ENCODE measurements at places on chromosomes 13 and 19.

DNA sequence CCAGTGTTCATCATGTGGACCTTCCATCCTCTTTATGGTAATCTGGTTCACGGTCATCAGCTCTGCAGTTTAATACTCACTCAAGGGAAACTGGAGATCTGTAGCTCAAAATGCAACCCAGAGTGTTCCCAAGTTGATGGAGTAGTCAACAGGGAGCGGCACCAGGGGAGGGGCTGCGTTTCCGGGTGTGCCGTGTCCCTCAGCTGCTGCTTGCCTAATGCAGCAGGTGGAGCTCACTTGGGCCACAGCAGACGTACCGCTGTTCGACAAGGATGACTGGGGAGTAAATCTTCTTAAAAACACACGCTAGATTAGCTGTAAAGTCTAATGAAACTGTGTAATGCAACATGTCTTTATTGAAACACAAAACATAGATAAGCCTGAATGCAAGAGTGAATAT is 81.1 kb downstream of the TNFSF13B start:
- no peak for DNase-seq

DNA sequence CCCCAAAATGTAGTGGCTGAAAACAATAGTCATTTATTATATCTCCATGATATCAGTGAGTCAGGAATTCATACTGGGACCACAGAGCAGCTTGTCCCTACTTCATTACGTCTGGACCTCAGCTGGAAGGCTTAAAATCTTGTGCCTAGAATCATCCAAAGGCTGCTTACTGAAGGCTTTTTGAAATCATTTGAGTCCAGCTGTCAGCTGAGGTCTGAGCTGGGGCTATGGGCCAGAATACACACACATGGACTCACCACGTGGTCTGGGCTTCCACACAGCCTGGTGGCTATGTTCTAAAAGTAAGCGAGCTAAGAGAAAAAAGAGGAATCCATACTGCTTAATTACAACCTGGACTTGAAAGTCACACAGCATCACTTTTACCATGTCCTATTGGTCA is 209.2 kb downstream of the KCTD12 start:
- DNase-seq: no peak

DNA sequence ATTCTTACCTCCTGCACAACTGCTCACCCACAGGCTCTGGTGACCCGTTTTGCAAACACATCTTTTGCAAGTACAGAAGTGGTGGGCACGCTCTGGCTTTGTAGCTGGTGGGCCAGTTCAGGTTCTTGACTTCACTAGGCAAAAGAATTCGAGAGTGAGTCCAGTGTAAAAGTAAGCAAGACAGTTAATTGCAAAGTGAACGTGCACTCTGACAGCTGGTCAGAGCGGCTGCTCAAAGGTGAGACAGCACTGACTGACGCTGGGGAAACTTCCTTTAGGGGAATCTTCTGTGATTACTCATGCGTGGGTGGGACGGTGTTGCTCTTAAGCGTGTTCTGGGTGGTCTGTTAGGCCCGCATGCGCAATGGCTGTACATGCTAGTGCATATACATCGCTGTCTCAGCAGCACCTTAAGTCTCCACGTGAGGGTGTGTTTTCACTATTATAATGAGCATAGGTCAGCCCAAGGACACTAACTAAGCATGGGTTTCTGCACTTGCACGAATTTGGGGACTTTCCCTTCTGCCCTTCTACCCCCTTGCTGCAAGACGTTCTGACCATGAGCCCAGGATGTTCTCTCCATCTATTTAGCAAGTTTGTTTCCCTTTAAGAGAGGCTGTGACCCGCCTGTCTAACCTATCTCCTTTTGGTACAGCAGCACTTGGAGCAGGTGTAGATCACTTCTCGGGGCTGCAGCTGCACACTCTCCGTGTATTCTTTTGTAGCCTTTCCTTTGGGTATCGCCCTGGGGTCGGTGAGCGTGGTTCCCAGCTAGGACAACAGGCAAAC is 30.2 kb upstream of the CD33 start:
- DNase-seq: no peak

DNA sequence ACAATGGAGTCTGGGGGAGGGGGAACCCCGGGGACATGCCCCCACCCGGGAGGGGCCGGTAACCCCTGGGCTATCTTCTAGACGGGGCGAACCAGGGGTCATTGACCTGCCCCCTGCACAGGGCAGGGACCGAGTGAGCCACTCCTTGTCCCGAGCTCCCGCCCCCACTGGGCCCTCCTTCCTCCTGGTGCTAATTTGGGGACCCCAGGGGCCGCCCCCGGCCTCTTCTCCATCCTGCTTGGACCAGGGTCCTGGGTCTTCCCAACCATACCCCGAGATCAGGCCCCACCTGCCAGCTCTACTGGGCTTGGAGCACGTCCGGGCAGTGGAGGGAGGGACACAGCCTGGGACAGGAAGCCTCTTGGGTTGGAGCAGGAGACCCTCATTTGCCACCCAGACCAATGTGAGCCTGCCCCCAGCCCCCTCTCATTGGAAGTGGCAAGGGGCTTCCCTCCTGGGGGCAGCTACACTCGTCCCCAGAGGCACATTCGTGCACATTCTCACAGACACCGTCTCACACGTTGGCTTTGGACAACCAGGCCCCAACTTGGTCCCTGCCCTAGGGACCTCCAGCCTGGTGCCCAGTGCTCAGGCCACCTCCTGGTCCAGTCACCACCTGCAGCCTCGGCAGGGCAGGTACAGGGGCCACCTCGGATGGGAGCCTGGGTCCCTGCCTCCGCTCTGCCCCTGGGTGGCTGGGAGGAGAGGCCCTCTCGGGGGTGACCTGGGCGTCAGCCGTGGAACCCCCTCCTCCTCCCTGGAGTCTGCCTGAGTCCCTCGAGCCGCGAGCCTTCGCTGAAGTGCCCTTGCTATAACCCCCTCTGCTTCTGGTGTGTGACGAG is 3.3 kb upstream of the MISP start:
- no peak for DNase-seq

GRCh38 chr13:114112826-114113322 is 19.5 kb downstream of the RASA3 start:
- no peak for DNase-seq

DNA sequence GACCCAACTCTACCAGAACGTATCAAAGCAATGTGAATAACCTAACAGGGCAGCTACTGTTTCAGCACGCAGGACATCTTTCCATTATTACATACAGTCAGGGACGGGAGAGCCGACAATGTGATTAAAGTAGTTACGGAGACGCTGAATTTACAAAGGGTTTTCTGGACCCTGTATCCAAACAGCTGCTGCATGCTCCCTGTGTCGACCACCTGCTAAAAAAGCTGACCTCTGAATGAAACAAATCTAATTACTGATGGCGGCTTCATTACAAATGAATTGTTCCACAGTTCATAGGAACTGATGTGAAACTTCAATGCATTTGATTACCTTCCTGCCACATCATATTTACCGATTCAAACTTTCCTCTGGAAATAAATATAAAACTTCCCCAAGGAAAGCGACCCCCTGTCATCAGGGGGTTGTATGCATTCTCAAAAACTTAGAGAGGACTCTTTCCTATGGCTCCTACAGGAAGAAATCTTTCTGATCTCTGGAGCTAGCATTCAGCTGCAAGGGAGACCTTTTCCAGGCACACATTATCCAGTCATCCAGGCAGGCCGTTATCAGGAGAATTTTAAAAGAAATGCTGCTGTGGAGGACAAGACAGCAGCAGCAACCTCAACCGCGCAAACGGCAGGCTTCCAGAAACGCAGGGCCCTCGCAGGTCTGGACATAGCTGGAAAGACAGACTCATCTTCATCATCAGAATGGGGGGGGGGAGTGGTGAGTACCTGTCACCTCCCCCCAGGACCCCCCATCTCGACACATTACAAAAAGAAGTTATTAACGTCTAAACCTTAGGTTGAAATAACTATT is 3.1 kb downstream of the EFNB2 start:
- DNase-seq: peak; percentile 18

DNA sequence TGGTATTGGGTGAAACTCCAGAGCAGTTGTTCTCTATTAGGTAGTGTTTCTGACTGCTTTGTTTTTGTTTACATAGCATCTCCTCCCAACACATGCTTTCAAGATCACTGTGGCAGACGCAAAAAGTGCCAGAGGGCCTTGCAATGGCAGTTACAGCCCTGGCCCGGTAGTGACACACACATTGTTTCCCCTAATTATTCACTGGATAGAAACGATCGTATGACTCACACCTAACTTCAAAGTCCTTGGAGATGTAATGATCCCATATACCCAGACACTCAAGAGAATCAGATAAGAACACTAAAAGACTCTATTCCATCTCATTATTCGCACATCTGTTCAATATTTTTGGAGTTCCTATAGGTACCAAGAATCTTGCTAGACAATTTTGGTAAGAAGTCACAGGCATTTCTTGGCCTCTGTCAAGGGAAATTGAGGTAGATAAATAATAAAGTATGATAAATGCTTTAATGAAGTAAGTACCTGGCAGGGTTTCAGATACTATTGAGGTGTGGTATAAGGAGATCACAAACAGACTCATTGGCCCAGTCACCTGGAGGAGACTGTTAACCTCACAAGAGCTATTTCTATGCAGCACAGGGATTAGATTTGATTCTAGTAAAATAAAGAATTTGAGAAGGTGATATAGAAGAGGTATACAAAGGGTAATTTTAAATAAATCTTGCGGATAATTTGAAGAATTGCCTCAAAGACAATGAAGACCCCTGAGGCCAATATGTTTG is 485.3 kb downstream of the SLITRK6 start:
- DNase-seq: peak; percentile 1

GRCh38 chr13:46327246-46327645 is 59.8 kb downstream of the RUBCNL start:
- DNase-seq: no peak

GRCh38 chr13:50080911-50081678 is 65.9 kb downstream of the KCNRG start:
- peak; percentile 44 for DNase-seq

- DNase-seq: no peak
Observed at GRCh38 chr13:111508902-111509509, 188.6 kb downstream of the TEX29 start.

DNA sequence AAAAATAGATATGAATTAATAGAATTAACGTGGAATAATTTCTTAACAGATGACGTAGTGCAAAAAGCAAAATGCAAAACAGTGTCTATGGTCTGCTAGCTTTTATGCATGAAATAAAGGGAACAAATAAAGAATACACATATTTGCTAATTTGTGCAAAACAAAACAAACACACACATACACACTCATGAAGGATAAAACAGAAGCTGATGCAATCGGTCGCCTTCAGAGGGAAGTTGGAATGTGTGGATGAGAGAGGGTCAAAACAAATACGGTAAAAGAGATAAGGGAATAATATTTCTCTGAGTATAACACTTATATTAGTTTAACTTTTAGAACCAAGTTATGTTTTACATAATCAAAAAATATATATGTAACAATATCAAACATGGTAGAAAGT is 1160.9 kb upstream of the PCDH9 start:
- no peak for DNase-seq

GRCh38 chr13:28129911-28130693 is 8.2 kb upstream of the PAN3 start:
- DNase-seq: no peak

GRCh38 chr19:36266375-36266961 is 51.6 kb downstream of the ZNF146 start:
- no peak for DNase-seq

DNA sequence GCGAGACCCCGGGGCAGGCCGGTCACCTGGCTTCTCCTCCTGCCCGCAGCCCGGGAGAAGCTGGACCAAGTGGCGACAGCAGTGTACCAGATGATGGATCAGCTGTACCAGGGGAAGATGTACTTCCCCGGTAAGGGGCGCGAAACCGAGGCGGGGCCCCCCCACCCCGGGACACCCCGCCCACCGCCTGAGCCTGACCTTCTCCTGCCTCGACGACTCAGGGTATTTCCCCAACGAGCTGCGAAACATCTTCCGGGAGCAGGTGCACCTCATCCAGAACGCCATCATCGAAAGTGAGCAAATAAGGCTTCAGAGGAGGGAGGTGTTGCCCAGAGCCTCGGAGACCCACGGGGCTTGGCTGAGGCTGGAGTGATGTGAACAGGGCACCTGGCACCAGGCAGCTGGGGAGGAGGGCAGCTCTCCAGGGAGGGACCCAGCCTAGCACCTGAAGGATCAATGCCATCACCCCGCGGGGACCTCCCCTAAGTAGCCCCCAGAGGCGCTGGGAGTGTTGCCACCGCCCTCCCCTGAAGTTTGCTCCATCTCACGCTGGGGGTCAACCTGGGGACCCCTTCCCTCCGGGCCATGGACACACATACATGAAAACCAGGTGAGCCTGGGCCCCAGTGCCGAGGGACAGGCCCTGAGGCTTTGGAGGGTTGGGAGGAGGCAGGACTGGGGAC is 629 bp downstream of the IZUMO4 start:
- peak; percentile 3 for DNase-seq

DNA sequence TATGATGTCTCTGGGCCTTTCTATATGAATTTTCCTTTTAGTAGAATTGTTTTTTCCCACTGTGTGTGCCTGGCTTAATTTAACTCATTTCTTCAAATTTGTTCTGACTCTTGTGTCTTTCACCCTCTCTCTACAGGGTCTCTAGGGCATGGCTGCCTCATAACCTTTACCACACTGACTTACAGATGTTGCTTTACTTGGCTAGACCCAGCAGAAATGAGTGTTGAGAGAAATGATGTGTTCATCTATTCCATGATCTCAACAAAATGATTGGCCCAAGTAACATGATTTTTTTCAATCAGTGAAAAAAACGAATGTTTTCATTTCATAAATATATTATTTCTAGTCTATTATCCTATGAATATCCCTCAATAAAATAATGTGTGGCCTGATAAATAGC is 195.0 kb downstream of the GPC5 start:
- DNase-seq: no peak

GRCh38 chr13:37382146-37382545 is 216.4 kb downstream of the POSTN start:
- no peak for DNase-seq

DNA sequence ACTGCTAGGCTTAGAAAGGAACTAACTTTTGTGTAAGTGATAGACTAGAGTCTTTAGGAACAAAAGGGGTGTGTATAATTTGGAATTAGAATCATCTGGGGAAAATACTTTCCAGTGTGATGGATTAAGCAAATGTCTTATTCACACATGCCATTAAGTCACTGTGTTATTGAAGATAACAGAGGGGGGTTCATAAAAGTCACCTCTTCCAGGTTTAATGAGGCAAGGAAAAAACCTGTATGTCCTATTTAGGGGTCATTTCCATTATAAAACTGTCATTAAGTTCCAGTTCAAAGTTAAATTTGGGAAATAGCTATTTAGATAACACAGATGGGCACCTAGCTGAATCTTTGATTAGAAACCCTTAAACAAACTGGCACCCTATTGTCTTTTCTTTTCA is 505.0 kb upstream of the GPC6 start:
- DNase-seq: no peak

All from ACHN (cell line).